ENCODE measurements at places on chromosomes 4 and X.

GRCh38 chr4:113385281-113385899 is 335.9 kb downstream of the ANK2 start:
- no peak for DNase-seq

GRCh38 chr4:141133146-141133998 is at the start of gene RNF150:
RNF150 (minus strand) TSS chr4:141133469.
- no peak for DNase-seq

GRCh38 chr4:17128268-17128667 is 229.8 kb upstream of the LDB2 start:
- DNase-seq, result no peak

GRCh38 chr4:88230969-88231771 is 53.2 kb downstream of the PPM1K start:
- no peak for DNase-seq

GRCh38 chr4:38193236-38193863 is 233.2 kb downstream of the PTTG2 start:
- no peak for DNase-seq

GRCh38 chr4:112036886-112037285 is 108.4 kb upstream of the FAM241A start:
- no peak for DNase-seq

DNA sequence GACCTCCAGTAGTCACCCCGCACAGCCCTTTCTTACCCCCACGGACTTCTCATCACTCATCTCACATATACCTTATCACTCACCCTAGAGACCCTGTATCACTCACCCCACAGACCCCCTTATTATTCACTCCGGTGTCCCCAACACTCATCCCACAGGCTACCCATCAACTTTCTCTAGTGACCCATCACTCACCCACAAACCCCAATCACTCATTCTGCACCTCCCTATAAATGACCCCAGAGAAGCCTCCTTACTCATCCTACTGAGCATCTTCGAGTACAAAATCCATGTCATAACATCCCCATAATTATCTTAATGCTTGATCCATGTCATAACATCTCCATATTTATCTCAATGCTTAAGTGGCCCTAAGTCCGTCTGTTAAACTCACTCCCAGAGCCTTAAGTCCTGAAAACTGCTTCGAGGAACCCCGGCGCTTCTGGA is 934 bp downstream of the ZNF41 start:
- DNase-seq, result no peak

GRCh38 chrX:74343343-74344279 is 39.6 kb downstream of the ZCCHC13 start:
- DNase-seq, result peak; percentile 62

GRCh38 chr4:46392421-46392820 is 2.5 kb upstream of the GABRA2 start:
- DNase-seq, result no peak

DNA sequence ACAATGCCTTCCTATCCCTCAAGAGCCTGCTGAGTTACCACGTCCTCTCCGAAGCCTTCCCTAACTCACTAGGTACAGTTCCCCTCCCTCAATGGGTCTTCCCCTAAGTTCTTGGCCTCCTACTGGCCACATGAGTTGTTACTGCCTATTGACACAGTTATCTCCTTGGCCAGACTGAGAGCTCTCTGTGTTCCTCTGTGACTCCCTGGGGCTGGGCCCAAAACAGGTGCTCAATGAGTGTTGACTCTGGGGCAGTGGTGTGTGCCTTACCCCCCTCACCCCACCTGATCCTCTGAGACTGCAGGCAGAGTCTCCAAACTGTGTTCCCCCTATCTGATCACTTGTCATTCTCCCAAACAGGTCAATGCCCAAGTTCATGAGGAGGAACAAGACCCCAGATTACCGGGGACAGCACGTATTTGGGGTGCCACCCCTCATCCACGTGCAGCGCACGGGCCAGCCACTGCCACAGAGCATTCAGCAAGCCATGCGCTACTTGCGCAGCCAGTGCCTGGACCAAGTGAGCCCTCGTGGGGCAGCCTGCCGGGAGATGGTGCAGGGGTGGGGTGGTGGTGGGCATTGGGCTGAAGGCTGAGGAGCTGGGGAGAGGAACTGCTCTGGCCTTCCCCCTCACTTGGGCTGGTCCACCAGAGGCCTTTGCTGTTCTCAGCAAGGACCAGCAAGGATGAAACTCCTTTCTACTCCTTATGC is 72.6 kb downstream of the STARD8 start:
- no peak for DNase-seq
